Stimulated activated CD4-positive, alpha-beta T cell treated with anti-CD3 and anti-CD28 coated beads, Interleukin-1b, Interleukin-23, amount 100 ng/mL, for 1 hour (primary cell): ENCODE measurements at places on chromosomes 16 and 17.

DNA sequence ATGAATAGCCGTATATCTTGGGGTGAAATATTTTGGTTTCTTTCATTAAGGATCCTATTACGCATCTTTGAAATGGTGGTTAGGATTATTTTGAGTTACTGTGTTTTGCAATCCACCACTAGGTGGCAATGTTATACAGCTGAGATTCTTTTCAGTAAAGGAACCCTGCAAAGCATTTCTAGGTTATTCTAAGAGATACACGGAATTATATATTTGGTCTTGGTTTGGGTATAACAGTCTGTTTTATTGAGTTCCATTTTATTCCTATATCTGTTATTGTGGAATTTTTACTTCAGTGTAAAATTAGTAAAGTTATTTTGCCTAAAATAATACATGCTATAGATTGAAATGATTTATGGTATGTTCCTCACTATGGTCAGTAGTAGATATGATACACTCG, 62.9 kb upstream of the CPHXL start:
- DNase-seq, result no peak

- DNase-seq, result no peak
Observed at GRCh38 chr17:66412857-66413558, 110.6 kb downstream of the PRKCA start.

GRCh38 chr17:61947367-61948078, 19.7 kb upstream of the INTS2 start:
- no peak for DNase-seq

DNA sequence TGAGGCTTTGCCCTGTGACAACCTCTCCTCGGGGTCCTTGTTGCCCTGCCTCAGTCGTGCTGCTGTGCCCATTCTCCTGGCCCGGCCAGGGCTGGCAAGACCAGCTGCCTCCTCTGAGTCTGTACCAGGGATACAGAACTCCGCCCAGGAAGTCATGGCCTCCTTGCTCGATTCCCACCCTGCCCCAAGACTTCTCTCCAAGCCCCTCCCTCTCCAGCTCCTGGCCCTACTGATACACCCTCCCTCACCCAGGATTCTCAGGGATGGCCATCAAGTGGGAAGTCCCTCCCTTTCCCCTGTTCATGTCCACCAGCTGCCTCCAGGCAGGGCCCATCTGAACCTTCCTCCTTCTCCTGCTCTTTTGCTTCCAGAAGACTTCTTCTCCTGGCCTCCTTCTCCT, 11.2 kb upstream of the TMEM208 start:
- DNase-seq, result no peak

- DNase-seq, result no peak
Observed at GRCh38 chr17:79872762-79873161, 33.5 kb upstream of the CBX4 start.

- DNase-seq, result peak; percentile 59
Observed at GRCh38 chr17:58330997-58331814, 2.6 kb upstream of the TSPOAP1 start.

DNA sequence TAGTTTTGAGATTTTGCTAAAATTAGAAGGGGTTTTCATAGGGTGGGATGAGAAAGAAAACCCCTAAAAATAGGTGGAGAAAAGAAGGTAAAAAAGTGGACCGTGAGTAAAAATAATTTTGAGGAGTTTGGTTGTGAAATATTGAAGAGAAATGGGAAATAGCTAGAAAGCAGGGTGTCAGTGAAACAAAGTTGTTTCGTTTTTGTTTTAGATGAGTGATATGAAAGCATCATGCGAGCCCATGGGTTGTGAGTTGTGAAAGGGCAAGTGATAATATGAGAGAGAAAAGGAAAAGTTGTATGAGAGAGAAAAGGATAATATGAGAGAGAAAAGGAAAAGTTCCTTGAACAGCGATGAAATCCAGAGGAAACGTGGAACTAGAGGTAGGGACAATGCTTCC, 7.3 kb upstream of the SMIM36 start:
- DNase-seq, result no peak

GRCh38 chr17:35243561-35244340, 879 bp downstream of the SLFN5 start:
- DNase-seq, result no peak

- DNase-seq, result no peak
Observed at GRCh38 chr16:30658731-30659506, 688 bp downstream of the FBRS start.

- DNase-seq, result no peak
Observed at GRCh38 chr17:78706271-78706915, 75.7 kb downstream of the CYTH1 start.

GRCh38 chr16:64211331-64211730, 910.5 kb downstream of the CDH11 start:
- no peak for DNase-seq

- no peak for DNase-seq
Observed at GRCh38 chr17:13283606-13284005, 265.8 kb upstream of the ELAC2 start.

DNA sequence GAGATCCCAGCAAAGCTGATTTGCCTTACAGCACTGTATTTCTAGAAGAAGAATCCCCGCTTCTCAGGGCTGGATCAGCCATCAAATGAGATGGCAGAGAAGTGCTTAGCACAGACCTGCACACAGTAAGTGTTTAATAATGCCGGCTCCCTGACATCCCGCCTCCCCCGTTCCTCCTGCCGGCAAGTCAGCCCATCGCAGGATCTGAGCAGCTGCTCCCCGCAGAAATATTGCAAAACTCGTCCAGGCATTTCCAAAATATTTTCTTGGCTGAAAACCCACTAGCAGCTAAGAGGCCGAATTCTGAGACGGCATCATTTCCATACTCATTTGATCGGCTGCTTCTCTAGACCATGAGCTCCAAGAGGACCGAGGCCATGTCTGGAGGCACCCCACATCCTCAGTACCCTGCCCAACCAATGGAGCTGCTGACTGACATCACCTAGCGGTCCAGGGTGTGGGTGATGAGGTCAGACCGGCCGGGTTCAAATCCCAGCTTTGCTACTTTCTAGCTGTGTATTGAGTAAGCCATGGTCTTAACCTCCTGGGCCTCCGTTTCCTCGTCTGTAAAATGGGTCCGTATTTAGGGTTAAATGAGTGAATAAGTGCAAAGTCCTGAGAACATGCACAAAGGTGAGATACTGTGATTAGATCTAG, 251.5 kb downstream of the KATNIP start:
- no peak for DNase-seq
